ENCODE measurements at places on chromosomes 13 and 19.

GRCh38 chr19:50203281-50204080 lies at the start of gene MYH14:
TSS of gene MYH14 (plus strand) at chr19:50203622. CDS start at chr19:50210366, 6,744 bp downstream.
- peak; percentile 80 for DNase-seq

DNA sequence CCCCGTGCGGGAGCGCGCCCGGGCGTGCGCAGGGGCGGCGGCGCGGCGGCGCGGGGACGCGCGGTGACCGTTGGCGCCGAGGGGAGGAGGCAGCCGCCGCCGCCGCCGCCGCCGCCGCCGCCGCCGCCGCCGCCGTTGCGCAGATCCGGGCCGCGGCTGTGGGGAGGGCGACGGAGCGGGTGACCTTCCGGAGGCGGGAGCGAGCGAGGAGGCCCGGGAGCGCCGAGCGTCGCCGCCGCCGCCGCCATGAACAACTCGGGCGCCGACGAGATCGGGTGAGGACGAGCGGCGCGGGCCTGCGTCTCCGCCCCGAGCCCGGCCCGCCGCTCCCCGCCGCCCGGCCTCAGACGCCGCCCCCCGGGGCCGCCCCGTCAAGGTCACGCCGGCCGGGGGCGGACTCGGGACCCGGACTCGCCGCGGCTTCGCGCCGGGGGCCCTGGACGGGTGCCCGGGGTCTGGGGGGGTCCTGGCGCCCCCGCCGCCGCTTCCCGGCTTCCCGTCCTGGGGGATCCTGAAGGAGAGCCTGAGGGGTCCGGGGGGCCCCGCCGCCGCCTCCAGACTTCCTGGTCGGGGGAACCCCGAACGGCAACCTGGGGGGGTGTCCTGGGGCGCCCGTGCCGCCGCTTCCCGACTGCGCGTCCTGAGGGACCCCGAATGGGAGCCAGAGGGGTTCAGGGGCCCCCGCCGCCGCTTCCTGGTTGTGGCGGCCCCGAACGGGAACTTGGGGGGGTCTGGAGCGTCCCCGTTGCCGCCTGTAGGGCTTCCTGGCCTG lies at the start of gene DAZAP1:
TSS of gene DAZAP1 (plus strand) at position 59 of the 772 bp plus-strand sequence. CDS start at position 247, 188 bp downstream.
- DNase-seq = no peak

- peak; percentile 24 for DNase-seq
Observed at GRCh38 chr19:50537769-50538230, 24.1 kb upstream of the ASPDH start.

- DNase-seq = no peak
Observed at GRCh38 chr13:58478858-58479257, 847.3 kb downstream of the PCDH17 start.

GRCh38 chr19:45156751-45157150 lies 4.0 kb downstream of the NKPD1 start:
- DNase-seq = no peak

DNA sequence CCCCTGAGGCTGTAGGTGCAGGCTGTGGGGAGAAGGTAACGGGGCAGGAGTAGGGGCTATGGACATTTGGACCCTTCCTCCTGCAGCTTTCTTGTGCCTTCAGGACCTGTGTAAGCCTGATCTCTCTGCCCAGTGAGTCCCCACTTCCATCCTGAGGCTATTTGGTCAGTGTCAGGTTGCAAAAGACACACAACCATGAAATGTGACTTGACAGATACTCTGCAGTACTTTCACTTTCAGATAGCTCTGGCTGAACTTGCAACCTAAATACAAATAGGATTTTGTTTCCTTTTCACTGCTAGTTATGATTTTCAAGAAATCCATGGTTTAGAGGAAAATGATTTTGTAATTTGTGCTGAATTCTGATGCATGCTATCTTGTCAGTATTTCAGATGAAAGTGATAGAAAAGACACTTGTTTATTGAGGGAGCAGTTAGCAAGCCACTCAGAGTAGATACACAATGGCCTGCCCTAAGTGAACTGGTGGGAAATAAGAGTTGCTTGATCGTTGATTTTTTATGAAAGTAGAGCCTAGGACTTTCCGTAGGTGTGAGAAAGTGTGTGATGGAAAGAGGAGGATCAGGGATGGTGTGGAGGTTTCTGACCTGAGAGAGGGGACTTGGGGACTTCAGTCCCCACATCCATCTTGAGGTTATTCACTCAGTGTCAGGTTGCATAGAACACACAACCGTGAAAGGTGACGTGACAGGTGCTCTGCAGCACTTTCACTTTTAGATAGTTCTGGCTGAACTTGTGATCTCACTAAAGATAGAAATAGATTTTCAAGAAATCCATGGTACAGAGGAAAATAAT lies 18.1 kb upstream of the EID2 start:
- DNase-seq = no peak

DNA sequence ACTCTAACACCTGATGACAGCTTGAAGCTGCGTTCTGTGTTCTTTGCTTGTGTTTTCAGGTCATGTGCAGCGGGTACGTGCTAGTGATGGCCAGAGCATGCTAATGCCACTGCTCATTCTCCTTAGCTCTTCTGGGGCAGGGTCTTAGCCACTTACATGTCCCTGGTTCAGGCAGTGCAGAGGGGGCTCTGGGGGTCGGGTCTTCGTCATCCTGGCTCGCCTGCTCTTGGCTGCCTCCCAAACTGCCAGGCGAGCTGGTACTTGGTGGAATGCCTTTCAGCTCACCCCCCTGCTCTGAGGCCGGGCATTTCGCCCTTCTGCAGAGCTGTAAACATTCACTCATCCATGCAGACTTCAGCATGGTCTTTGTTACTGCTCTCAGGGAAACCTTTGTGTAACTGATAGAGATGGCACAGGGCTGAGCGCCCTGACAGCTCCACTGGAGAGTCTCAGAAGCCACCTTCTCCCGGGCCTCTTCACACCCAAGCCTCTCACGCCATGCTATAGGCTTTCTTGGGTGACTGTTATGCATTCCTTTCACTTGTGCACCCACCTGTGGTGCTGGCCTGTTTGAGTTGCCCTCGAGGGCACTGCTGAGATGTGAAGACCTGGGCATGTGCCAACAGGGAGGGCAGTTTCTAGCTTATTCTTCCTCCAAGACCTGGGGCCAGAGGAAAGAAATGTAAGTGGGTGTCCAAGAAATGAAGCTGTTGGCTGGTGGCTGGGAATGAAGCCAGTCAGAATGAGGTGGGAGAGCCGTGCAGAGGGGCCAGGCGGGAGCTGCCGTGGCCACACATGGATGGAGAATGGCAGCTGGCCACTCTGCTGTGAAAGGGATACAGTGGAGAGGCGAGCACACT lies 24.4 kb downstream of the FAM124A start:
- DNase-seq = no peak

DNA sequence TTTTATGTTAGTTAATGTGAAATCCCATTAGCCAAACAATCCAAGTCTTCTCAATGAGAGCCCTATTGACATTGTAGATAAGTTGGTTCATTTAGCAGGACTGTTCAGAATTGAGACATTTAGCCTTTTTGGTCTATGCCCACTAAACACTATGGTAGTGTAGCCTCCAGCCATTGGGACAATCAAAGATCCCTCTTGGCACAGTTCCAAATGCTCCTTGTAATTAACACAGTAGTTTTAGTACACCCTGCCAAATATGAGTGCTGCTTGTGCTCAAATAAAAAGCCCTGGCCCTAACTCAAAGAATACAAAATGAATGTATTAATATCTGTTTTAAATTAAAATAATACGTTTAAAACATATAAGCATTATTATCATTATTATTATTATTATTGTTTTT lies 15.4 kb upstream of the FAM216B start:
- no peak for DNase-seq

DNA sequence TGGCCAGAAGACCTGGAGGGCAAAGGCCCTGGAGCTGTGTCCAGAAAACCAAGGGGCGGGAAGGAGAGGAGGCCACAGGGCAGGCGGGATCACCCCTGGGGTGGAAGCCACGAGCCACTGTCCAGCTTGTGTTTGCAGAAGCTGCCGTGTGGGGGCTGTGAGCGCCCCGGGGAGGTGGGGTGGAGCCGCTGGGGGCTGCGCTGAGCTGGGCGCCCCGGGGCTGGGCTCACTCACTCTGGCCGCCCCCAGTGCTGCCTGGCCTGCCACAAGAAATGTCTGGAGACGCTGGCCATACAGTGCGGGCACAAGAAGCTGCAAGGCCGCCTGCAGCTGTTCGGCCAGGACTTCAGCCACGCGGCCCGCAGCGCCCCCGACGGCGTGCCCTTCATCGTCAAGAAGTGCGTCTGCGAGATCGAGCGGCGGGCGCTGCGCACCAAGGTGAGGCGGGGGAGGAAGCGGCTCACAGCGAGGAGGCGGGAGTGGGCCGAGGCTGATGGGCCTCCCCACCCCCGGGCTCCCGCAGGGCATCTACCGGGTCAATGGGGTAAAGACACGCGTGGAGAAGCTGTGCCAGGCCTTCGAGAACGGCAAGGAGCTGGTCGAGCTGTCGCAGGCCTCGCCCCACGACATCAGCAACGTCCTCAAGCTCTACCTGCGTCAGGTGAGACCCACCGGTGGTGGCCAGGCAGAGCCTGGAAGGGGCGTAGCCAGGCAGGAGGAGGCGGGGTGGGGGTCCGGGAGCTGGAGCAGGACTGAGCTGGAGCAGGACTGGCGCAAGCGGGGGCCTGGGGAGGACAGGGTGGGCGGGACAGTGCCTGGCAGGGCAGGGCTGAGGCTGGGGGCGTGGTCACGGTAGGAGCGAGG lies 13.6 kb downstream of the POLR2E start:
- no peak for DNase-seq

DNA sequence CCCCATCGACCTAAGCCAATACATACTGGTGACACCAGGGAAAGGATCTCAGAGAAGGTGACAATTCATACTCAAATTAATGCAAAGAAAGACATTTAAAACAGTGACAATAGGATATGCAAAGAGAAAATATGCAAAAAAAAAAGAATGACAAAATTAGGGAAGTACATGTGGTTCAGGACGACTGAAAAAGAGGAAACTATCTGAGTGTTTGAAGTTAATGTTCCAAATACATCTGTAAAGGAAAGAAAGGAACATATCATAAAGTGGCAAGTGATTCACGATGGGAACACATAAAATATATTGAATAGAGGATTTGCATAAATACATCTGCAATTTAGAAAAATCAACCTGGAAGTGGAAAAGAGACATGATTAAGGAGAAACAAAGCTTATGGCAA lies 441.4 kb downstream of the SLITRK5 start:
- no peak for DNase-seq

DNA sequence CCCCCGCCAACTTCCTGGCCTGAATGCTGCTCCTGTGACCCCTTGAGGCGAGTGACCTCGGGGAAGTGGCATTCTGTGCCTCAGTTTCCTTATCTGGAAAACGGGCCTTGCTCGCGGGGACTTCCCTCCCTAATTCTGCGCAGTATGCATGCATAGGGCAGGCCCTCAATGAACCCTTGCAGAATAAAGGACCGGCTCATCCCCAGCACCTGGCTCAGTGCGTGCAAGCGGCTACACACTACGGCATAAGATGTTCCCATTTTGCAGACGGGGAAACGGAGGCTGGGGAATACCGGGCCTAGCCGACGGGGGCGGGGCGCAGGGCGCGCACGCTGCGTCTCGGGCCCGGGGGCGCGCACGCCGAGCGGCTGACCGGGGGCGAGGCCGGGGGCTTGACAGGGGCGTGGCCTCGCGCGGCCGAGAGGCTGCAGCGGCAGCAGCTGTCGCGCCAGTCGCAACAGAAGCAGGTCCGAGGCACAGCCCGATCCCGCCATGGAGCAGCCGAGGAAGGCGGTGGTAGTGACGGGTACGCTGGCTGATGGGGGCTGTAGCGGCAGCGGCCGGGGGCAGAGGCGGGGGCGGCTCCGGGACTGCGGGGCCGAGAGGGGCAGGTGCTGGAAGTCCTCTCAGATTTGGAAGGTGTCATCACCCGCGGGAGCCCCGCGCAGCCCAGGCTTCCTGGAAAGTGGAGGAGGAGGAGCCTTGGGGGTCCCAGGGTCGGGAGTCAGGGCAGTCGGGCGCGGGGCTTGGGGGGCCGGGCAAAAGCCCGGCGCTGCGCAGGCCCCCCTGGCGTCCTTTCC lies at the start of gene PGPEP1:
TSS of gene PGPEP1 (plus strand) at position 409 of the 800 bp plus-strand sequence. CDS start at position 493, 84 bp downstream.
- no peak for DNase-seq

GRCh38 chr19:2500156-2500555 lies 24.2 kb downstream of the GADD45B start:
- DNase-seq = no peak

DNA sequence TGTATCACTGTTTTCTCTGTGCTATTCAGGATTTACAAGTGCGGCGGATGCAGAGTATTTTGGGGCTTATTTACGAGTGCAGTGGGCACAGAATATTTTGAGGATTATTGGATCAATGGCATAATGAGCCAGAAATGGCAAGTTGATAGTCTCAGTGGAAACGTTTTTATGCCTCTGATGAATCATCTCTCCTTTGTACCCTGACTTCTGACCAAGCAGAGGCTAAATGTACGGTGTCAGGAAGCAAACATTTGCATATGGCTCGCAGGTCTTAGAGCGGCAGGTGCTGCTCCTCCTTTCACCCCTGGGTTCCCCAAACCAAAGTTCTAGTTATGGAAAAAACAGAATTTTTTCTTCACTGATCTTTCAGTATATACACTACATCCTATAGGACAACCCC lies 94.5 kb downstream of the LIG4 start:
- DNase-seq = no peak

DNA sequence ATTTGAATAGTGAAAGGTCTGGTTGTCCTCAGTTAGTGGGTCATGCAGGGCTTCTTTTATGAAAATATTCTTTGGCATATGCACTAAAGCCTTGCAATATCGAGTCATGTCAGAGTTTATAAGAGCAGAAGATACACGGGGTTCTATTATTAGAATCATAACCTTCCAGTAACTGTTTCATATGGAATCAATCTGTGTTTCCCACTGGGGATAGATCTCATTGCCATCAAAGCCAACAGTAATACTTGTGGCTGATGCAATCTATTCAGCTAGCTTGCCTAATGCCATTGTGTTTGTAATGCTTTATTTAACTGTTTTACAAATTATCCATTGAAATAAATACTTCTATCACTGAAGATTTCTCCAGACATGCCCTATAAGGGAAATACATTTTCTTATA lies 746.9 kb upstream of the PCDH9 start:
- DNase-seq = no peak

- DNase-seq = no peak
Observed at GRCh38 chr13:45850027-45850613, 1.4 kb downstream of the SIAH3 start.

DNA sequence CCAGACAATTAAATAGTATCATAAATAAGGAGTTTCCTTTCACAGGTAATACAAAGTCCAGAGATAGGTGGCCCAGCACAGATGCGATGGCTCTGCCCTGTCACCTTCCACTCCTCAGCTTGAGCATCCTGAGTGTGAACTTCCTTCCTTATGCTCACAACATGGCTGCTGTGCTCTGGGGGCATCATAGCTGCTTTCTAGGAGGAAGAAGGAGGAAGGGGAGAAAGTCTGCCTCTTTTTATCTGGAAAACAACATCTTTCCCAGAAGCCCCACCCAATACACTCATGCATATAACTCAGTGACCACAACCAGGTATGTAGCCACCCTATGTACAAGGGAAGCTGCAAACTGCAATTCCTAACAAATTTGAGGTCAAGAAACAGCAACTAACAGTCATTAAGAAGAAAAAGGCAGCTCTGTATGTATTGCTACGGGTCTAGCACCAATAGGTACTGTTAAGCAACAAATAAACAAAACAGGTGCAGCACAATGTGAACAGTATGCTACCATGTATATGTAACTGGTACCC lies 201.2 kb upstream of the UBL3 start:
- no peak for DNase-seq

- DNase-seq = no peak
Observed at GRCh38 chr13:113425941-113426590, 27.2 kb downstream of the ADPRHL1 start.

- DNase-seq = no peak
Observed at GRCh38 chr13:37097076-37097475, 8.4 kb downstream of the CSNK1A1L start.

Data from NCI-H1048 (cell line).